Stimulated activated CD4-positive, alpha-beta T cell treated with anti-CD3 and anti-CD28 coated beads, Interleukin-4, amount 100 ng/mL, for 1 hour (primary cell): ENCODE measurements at places on chromosomes 1 and 21.

DNA sequence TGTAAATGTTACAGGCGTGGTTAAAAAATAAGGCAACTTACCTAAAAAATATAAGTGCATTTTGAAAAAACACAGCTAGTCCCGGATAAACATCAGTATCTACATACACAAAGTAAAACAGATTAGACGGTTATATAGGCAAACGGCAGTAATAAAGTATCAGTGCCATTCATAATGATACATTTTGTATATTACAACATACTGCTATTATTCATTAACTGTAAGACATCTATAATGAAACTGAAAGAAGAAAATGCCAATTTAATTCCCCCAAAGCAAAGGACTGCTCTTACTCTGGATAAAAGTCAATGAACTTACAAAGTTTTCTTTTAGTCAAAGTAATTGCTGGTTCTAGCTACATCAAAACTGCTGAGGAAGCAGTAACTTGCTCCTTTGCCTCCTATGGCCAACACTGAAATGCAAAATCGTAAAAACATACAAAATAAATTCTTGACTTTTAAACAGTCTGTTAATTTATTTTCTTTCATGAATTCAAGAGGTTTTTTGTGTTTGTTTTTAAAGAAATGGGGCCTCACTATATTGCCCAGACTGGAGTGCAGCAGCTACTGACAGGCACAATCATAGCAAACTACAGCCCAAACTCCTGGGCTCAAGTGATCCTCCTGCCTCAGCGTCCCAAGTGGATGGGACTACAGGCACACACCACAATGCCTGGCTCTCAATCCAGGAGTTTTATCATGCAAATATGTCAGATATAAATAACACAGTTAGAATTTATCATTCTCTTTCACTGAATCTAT, 23.9 kb downstream of the TMEM50B start:
- DNase-seq: no peak

DNA sequence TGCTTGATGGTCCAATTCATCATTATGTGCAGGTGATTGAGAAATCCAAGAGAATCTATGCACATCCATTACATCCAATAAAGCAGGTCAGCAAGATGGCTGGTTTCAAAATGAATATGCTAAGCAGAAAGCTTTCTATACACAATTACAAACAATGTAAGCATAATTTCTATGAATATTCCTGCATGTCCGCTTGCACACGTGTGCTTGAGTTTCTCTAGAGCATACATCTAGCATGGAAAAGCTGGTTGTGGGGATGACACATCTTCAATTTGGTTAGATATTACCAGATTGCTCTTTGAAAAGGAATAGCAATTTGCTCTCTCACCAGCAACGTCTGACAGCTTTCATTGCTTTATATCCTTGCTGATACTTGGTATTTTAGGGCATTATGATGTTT, 160.4 kb upstream of the HMGB4 start:
- DNase-seq: no peak

DNA sequence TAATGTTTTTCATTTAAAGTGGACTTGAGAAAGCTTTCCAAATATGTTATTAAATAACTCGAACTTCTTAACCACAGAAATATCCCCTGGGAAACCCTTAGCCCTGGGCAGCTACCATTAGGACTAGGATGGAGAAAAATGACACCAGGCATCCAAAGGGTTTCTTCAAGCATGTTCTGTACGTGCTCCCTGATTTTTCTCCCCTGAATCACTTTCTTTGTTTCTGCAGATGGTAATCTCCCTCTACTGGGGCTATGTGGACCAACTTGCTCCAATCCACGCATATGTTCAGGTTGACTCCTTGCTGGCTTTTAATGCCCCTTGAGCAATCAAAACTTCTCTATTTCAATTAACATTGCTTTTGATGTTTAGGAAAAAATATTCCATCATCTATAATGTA, 312.7 kb upstream of the C1orf87 start:
- DNase-seq: no peak

GRCh38 chr1:180470031-180470430, 32.3 kb downstream of the ACBD6 start:
- no peak for DNase-seq

GRCh38 chr1:45299296-45299695, 27.4 kb upstream of the HPDL start:
- DNase-seq: no peak

- DNase-seq: no peak
Measured at GRCh38 chr1:44481701-44482100, 76.6 kb downstream of the RNF220 start.

GRCh38 chr1:182795563-182796228, 6.1 kb downstream of the NPL start:
- no peak for DNase-seq

DNA sequence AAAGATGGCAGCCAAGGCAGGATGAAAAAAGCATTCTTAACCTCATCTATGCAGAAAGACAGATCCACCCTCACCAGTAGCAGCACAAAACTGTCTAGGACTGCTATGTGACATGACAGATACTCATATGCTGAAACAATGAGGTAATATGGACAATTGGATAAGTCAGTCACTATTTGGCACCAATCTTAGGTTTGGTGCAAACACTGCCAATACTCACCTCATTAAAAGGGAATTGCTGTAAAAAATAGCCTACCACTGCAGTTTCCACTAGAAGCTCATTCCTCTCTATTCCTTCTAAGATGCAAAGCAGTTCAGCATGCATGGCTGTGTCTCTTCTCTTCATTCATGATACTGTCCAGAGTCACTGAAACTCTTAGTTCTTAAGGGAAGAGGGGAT, 91.7 kb downstream of the TBX15 start:
- no peak for DNase-seq

- DNase-seq: no peak
Measured at GRCh38 chr1:164617377-164618201, 58.6 kb downstream of the PBX1 start.

DNA sequence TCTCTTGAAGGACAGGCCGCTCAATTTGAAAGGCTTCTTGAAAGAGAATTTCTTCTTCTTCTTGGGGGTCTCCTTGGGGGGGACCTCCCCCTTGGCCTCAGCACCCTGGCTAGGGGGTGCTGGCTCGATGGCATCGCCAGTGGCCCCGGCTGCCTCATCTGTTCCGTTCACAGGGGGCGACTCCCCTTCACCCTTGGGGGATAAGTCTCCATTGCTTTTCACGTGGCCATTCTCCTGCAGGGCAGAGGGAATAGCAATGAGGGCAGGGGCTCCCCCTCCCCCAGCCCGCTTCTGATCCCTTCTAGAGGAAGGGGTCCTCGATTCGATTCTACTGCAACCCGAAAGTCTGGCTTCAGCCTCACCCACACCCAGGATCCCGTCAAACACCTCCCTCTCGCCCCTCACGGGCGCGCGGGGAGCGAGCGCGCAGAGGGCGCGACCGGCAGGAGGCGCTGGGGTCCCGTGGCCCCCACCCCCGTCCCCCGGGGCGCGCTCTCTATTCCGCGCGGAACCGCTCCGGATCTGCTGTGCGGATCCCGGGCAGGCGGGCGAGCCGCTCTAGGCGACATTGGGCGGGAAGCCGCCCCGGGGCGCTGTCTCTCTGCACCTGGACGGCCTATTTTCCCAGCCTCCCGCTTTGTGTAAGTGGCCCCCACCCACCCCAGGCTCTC, 1.0 kb downstream of the MARCKSL1 start:
- peak; percentile 68 for DNase-seq

DNA sequence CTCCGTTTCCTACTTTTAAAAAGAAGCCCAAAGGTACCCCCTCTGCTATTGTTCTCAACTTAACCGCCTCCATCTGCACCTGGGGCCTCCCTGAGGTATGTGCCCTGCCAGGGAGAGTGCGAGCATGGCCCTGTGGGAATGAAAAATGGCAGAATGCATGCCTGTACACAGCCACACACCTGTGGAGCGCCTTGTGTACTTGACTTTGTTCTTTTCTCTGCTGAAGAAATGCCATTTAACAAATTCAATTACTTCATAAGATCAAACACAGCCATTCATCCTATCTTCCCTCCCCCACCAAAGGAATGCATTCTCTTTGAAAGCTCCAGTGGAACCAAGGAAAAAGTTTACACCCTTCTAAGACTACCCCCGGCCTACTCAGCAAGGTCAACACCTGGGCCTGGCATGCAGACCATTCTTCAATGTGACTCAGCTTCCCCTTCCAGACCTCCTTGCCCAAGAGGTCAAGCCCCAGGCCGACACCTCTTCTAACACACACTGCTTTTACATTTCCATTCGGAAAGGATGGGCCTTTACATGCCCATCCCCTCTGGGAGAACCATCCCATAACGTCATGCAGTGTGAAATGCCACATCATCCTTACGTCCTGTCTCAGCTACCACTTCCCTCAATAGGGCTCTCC, 123.7 kb downstream of the SMYD2 start:
- no peak for DNase-seq

DNA sequence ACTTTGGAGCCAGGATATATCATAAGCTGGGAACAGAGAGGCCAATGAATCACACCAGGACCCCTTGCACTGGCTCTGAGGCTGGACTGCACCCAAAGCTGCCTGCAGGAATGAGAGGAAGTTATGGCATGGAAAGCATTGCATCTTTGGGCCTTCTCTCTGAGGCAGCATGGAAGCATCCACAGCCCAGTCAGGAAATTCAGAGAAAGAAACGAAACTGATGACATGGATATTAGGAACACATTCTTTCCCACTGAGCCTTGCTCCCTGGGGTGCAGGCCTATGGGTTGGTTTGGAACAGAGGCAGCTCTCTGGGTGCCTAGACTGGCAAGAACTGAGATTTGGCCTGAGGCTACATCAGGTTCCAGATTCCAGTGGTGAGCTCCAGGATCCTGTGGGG, 98.6 kb downstream of the NGF start:
- no peak for DNase-seq

- no peak for DNase-seq
Measured at GRCh38 chr1:68516066-68516465, 19.2 kb upstream of the DEPDC1 start.

GRCh38 chr1:15618077-15618654, 908 bp downstream of the DDI2 start:
- DNase-seq: no peak

GRCh38 chr1:42130061-42130660, 23.0 kb upstream of the GUCA2B start:
- no peak for DNase-seq

DNA sequence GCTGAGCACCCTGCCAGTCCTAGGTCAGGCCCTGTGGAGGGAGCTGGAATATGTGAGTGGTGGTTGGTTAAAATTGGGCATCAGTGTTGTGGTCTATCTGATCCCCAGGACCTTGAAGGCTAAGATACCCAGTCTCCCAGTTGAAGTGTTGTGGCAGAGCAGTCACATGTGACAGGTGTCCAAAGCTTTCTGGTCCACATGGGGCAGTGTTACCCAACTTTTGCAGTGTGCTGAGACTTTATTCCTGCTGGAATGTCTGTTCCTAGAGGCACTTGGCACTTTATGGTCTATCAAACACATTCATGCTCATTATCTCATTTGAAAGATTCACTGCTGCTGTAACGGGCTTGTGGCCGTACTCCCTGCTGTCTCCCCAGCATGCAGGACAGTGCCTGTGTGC, 21.0 kb upstream of the LORICRIN start:
- no peak for DNase-seq

GRCh38 chr1:15808955-15809354, 1.5 kb upstream of the UQCRHL start:
- DNase-seq: no peak

GRCh38 chr1:202107801-202108731, 14.7 kb upstream of the GPR37L1 start:
- no peak for DNase-seq

GRCh38 chr1:22139066-22139594, 3.8 kb downstream of the WNT4 start:
- DNase-seq: no peak

GRCh38 chr1:24048205-24048869, 63.6 kb downstream of the MYOM3 start:
- DNase-seq: no peak

DNA sequence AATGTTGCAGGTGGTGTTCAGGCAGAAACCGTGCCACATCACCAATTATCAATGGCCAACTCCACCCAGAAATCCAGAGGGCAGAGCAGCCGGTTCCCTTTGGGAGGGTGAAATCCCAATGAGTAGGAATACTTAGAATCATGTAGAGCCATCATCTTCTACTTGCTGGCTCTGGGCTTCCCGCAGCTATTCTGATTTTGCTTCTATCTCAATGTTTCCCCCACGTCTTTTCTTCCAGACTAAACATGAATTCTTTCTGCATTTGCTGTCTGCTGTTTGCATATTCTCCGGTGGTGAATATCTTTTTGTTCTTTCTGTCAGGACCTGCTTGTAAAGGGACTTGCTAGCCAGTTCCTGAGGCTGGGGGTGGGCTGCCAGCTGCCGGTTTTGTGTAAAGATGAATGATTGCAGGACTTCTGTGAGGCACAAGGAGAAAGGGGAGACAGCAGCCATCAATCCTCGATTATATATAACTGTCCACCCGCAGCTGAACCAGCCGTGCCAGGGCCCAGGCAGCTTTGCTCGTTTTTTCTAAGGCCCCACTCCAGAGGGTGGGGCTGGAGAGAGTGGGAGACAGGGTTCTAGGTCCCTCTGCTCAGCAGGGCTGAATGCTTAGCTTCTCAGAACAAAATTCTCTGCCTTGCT, 33.2 kb downstream of the PRAMEF20 start:
- no peak for DNase-seq

GRCh38 chr21:31196724-31197123, 147.3 kb downstream of the TIAM1 start:
- DNase-seq: no peak

- no peak for DNase-seq
Measured at GRCh38 chr1:65668368-65668767, 124.3 kb upstream of the PDE4B start.

GRCh38 chr1:155075535-155075934, 3.1 kb upstream of the EFNA3 start:
- DNase-seq: no peak

- no peak for DNase-seq
Measured at GRCh38 chr1:94103608-94104007, 17.3 kb downstream of the ABCA4 start.

DNA sequence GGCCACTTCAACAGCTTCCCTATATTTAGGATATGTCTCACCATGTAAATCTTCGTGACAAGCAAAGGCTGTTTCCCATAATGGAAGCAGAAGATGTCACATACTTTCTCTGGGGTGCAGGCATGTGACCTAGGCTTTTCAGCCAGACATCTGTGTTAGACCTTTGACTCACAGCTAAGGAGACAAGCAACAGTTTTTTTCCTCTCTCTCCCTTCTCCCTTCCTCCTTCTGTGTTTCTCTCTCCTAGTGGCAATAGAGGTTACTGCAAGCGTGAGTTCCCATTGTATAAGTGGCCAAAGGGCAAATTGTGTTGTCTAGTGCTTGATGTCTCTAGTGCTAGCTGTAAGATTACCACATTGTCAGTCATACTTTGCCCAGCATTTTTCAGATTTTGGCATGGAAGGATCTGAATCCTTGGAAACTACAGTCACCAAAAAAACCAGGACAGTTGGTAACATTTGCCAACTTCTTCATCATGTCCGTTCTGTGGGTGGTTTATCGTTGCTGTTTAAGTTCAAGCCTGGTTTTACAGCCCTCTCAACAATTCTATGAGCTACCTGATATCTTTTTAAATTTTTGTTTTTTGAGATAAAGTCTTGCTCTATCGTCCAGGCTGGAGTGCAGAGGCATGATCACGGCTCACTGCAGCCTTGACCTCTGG, 44.4 kb upstream of the RABGAP1L start:
- DNase-seq: no peak

GRCh38 chr1:30662291-30662840, 61.0 kb downstream of the MATN1 start:
- DNase-seq: no peak

- peak; percentile 10 for DNase-seq
Measured at GRCh38 chr1:92410706-92411105, 76.0 kb downstream of the GFI1 start.

GRCh38 chr1:230632273-230632873, 9.9 kb upstream of the COG2 start:
- DNase-seq: no peak

GRCh38 chr21:44940116-44940631, 345 bp downstream of the SLX9 start:
- no peak for DNase-seq
